Astrocyte of the spinal cord (primary cell): ENCODE measurements at places on chromosomes 13 and 19.

DNA sequence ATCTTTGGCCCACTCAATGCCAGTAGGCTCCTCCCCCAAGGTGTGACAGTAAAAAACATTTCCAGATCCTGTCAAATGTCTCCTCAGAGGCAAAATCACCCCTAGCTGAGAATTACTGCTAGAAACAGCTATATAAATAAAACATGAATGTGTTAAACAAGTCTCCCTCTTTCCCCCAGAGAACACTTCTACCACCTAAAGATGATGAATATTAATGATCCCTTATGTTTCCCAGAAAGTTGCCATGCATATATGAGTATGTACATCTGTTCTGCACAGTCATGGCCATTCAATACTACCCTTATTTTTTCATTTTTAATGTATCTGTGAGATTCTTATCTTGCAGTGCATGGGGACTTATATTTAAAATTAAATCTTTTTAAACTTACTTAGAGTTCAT lies 230.0 kb downstream of the SHISA2 start:
- DNase-seq: no peak

GRCh38 chr13:93116809-93117208 lies 109.8 kb upstream of the GPC6 start:
- DNase-seq: no peak

GRCh38 chr13:107650081-107650701 lies 565.1 kb downstream of the LIG4 start:
- DNase-seq: peak; percentile 67

DNA sequence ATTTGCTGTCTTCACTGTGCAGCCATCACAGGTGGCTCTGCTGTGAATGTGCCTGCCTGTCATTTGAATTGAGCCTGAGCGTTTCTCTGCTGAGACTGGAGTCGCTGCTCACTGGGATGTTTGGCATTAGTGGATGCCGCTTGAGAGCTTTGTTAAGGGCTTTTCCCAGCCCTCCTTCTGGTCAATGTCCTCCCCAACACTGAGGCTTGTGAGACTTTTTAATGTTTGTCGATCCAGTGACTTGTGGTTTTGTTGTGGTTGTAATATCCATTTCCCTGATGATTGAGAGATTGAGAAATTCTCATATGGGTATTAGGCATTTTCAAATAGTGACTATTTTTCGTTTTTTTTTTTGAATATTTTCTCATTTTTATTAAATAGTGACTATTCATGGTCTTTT lies 2.6 kb downstream of the TPRX2 start:
- DNase-seq: no peak

- no peak for DNase-seq
Observed at GRCh38 chr13:51659276-51660127, 75.2 kb downstream of the WDFY2 start.

- no peak for DNase-seq
Observed at GRCh38 chr19:7864690-7865074, 9.5 kb downstream of the PRR36 start.

- no peak for DNase-seq
Observed at GRCh38 chr13:95463531-95463930, 89.0 kb upstream of the CLDN10 start.

GRCh38 chr19:55152017-55152416 lies 3.0 kb upstream of the TNNT1 start:
- DNase-seq: no peak

DNA sequence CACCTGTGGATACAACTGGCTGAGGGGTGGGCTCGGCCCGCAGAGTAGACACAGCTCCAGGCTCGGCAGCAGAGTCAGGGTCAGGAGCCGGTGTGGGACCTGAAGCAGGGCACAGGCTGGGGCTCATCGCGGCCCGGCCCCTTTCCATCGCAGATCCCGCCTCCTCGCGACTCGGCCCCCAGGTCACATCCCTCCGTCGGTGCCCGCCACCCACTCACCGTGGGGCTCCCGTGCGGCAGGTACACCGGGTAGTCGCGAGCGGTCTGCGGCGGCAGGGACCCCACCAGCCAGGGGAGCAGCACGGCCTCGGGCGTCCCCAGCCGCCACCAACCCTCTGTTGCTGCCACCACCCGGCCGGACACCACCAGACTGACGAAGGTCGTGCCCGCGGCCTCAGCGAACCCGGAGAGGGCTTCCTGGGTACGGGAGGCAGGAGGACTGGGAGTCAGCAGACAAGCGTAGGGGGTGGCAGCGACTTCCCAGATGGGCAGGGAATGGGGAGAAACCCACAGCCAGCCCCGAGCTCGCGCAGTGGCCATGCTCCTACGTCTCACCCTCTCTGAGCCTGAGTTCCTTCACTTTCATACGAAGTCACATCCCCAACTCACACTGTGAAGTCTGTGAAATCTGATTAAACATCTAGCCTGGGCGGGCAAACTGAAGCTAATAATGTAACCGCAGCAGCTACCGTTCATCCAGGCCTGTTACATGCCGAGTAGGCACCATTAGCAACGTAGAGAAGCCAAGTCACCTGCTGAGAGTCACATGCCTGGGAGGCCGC lies 3.7 kb downstream of the FUZ start:
- peak; percentile 57 for DNase-seq

DNA sequence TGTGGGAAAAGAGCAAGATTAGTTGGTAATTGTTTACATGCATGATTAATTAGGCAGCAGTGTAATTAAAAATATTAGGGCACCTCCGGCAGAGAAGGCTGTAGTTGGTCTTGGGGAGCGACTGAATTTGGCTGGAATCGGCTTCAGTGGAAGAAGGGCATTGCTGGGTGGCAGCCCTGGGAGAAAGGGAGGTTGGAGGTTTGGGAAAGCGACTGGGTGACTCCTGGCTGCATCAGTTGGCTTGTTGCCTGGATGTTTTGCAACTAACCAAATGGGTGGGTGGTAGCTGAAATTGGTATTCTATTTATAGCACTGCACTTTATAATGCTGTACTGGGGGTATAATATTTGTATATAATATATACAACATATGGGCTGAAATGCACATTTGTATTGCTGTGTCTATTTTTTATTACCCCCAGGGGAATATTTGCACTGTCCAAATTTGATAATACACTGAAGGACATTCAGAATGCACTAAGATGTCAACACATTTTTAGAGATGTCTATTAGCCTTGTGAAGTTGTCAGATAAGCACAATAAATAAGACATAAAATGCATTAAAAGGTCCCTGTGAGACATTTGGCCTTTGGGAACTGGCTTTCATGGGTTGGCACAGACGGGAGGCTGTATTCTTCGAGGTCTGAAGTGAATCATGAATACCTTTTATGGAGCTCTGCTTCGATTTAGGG lies 1.7 kb downstream of the B3GLCT start:
- no peak for DNase-seq

- no peak for DNase-seq
Observed at GRCh38 chr19:18109733-18110608, 12.4 kb downstream of the MAST3 start.

DNA sequence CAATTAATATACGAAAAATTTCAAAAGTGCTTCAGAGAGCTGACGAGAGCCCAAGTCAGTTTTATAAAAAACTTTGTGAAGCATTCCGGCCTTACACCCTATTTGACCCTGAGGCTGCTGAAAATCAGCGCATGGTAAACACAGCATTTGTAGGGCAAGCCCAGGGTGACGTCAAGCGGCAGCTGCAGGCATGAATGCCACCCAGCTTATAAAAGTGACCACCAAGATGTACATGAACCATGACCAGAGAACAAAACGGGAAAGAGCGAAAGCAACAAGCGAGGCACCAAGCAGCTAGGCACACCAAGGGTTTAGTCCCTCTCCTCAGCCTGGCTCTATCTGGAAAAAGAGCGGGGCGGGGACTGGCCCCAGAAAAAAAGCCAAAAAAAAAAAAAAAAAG lies 6.0 kb downstream of the SIGLEC11 start:
- DNase-seq: no peak

- DNase-seq: peak; percentile 27
Observed at GRCh38 chr13:49759503-49759902, 33.0 kb downstream of the KPNA3 start.

GRCh38 chr13:67273001-67273400 lies 42.9 kb upstream of the PCDH9 start:
- no peak for DNase-seq

- no peak for DNase-seq
Observed at GRCh38 chr13:99743094-99743493, 228.5 kb downstream of the ZIC5 start.

GRCh38 chr13:68697551-68697950 lies 1410.1 kb upstream of the ATXN8OS start:
- DNase-seq: peak; percentile 23
